ENCODE measurements at places on chromosomes 1 and 21.

DNA sequence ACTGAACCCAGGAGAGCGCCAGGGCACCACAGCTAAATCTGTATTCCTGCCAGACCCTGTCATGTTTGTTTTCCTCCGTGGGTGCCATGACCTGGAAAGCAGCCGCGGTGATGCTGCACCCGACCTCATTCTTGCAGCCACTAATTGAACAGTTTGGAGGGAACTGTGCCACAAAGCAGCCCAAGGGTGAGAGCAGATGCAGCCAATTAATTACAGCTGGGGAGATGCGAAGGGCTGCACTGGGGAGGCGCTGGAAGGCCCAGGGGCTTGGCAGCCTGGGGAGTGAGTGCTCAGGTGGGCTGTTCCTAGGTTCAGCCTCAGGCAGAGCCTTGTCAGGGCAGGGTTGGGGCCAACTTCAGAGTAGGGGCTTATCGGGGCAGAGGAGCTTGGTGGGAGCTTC lies 158.4 kb upstream of the CD34 start:
- DNase-seq: no peak

GRCh38 chr1:119225831-119226230 lies 85.4 kb upstream of the WARS2 start:
- no peak for DNase-seq

GRCh38 chr1:208942394-208943130 lies 641.0 kb upstream of the CAMK1G start:
- DNase-seq: no peak

DNA sequence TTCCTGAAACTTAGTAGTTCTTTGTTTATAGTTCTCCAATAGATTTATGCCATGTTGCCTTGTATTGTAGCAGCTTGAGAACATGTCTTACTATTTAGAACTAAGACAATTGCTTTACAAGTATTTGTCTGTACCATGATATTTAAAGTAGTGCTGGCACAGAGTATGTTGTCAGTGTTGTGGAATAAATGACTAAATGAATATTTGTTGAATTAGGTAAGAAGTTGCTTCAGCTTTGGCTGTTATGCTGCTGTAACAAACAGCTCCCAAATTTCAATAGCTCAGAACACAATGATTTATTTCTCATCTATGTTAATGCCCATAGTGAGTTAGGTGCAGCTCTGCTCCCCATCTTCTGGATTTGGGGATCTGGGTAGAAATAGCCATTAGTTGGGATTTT lies 90.2 kb upstream of the VCAM1 start:
- DNase-seq: no peak

GRCh38 chr1:154104433-154105082 lies 50.3 kb downstream of the NUP210L start:
- no peak for DNase-seq

GRCh38 chr1:232029315-232029714 lies 402.7 kb downstream of the DISC1 start:
- DNase-seq: no peak
